ENCODE measurements at places on chromosomes 2 and 18. TPM values are rescaled to one million over a fixed set of nuclear protein-coding genes. Genes with fewer than 3 reads are reported as not detected.

- peaks cover under 1% of the 10 kb centered on the region for H3K4me1 ChIP-seq
- H3K36me3 ChIP-seq: no peaks in the 10 kb centered on the region
- H3K27ac ChIP-seq: no peak overlapping the region
- no peak overlapping the region for H3K4me3 ChIP-seq
- no peak for DNase-seq
- H3K27me3 ChIP-seq: no peaks in the 10 kb centered on the region
Measured at GRCh38 chr18:21281603-21282002, 39.6 kb downstream of the GREB1L start.

- peaks cover 6% of the 10 kb centered on the region for H3K4me1 ChIP-seq
- no peak within 1 kb of the TSS for H3K27ac ChIP-seq
- peak; percentile 14 for DNase-seq
- H3K27me3 ChIP-seq: no peaks in the 10 kb centered on the region
- H3K4me3 ChIP-seq: no peak within 1 kb of the TSS
- no peaks in the 10 kb centered on the region for H3K36me3 ChIP-seq
Measured at GRCh38 chr2:26401739-26402541, at the start of gene DRC1. DRC1 (plus strand) TSS chr2:26401920; CDS start chr2:26401990, 70 bp downstream.

DNA sequence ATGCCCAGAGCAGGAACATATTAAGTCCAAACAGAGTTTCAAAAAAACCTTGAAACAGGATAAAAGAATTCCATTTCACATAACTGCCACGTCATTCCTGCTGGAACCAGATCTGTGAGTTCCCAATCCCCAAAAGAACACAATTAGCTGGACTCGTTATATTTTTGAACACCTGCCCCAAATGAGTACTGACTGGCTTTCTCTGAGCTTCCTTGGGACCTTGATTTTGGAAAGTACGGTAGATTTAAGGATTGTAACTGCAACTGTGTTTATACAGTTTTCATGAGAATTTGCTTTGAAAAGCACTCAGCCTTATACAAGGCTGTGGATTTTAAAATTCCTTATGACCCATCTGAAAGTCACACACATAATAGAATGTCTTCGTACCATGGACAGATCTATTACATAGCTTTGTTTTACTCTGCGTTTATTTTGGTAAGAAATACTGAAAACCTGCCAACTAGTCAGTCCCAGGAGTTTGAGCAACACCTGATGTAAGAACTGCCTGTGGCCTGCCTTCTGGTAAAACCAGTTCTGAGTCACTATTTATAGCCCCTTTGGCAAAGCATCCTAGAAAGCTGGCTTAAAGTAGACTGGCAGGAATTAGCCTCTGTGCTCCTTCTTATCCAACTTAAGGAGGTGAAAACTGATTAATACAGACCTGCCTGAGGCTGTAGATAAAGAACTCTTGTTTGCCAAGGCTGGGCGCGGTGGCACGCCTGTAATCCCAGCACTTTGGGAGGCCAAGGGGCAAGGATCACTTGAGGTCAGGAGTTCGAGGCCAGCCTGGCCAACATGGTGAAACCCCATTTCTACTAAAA, 48.1 kb downstream of the MERTK start:
- peak; percentile 69 for DNase-seq
- H3K4me1 ChIP-seq: peaks cover 19% of the 10 kb centered on the region
- no peaks in the 10 kb centered on the region for H3K27me3 ChIP-seq
- H3K27ac ChIP-seq: peak overlapping the region; percentile 74
- no peaks in the 10 kb centered on the region for H3K36me3 ChIP-seq

Gene KLHL29
- 5.0 TPM for total RNA-seq

DNA sequence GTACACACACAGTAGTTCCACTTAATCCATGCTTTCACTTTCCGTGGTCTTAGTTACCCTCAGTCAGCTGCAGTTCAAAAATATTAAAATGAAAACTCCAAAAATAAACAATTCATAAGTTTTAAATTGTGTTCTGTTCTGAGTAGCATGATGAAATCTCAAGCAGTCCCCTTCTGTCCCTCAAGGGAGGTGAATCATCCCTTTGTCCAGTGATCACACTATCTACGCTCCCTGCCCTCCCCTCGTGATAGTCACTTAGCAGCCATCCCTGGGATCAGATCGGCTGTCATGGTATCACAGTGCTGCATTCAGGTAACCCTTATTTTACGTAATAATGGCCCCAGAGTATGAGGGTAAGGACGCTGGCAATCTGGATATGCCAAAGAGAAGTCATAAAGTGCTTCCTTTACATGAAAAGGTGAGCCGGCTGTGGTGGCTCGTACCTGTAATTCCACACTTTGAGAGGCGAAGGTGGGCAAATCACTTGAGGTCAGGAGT, 5.8 kb upstream of the RTN4 start:
- no peak overlapping the region for H3K4me3 ChIP-seq
- peak; percentile 33 for DNase-seq
- no peaks in the 10 kb centered on the region for H3K36me3 ChIP-seq
- no peak overlapping the region for H3K27ac ChIP-seq

Gene SLC30A3
- total RNA-seq: not detected

DNA sequence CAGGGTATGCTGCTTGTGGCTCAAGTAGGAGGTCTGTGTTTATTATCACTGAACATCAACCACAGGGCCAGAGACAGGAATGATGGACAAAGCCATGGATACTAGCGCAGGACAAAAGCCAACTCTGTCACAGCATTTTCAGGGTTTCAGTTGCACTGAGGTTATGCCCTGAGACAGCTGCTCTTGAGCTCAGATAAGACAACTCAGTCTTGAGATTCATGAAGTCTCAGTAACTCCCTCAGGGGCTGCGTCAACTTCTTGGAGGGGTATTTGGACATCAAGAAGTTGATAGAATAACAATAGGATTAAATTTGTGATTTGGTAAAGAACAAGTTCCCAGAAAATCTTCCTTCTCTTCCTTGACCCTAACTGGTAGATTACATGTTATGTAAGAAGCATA, 287.0 kb upstream of the SLC14A2 start:
- H3K27ac ChIP-seq: peak overlapping the region; percentile 90
- DNase-seq: peak; percentile 23
- H3K4me1 ChIP-seq: peaks cover 78% of the 10 kb centered on the region
- H3K4me3 ChIP-seq: no peak overlapping the region
- H3K36me3 ChIP-seq: no peaks in the 10 kb centered on the region

DNA sequence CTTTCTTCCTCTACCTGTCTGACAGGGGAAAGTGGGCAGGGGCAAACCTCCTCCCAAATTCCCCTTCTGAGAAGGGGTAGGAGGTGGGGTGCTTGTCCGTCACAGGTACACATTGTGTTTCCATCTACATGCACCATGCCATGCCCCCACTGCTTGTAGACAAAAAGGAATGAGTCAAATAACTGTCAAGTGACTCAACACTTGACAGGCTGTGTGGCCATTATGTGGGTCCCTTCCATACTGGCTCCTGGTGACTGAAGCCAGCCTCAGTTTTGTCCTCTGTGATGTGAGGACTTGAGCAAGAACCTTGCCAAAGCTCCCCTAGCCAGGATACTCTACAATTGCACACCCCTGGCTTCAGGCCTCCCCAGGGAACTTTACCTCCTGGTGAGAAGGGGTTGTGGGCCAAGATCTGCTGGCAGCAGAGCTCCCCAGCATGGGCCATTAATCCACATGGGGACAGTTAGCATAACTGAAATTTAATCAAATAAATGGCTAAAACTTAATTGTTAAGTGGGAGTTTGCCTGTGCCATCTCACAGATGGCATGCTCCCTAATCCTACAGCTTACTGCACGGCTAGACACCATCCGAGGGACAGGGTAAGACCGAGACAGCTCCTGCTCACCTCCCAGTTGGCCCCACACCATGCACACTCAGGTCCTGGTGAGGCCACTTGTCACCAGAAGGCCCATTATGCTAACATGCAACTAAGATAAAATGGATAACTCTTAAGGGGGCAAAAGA, 140.2 kb downstream of the BCL11A start:
- H3K27me3 ChIP-seq: no peaks in the 10 kb centered on the region
- H3K4me3 ChIP-seq: no peak overlapping the region
- no peak for DNase-seq
- no peaks in the 10 kb centered on the region for H3K36me3 ChIP-seq
- H3K27ac ChIP-seq: no peak overlapping the region

Gene CNDP1
- not detected for total RNA-seq

- no peak overlapping the region for H3K4me3 ChIP-seq
- H3K27ac ChIP-seq: no peak overlapping the region
- H3K27me3 ChIP-seq: no peaks in the 10 kb centered on the region
- H3K36me3 ChIP-seq: no peaks in the 10 kb centered on the region
- H3K4me1 ChIP-seq: no peaks in the 10 kb centered on the region
- no peak for DNase-seq
Measured at GRCh38 chr2:128252501-128252900, 66.2 kb downstream of the HS6ST1 start.

DNA sequence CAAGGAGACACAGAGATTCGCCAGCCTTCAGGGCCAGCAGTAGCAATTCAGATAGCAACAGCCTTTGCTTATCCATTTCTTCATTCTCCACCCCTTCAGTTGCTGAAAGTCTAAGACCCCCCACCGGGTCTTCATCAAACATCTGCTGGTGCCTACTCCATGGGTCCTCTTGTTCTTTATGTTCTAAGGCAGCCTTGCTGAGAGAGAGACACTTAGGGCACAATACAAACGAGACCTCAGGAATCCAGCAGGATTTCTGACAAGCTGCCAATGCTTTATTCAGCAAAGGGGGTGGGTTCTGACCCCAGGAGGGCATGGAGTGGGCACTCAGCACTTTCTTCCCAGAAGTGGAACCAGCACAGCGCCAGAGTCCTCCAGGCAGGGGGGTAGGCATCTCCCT, 36.2 kb upstream of the CNGA3 start:
- H3K4me1 ChIP-seq: no peaks in the 10 kb centered on the region
- no peaks in the 10 kb centered on the region for H3K27me3 ChIP-seq

DNA sequence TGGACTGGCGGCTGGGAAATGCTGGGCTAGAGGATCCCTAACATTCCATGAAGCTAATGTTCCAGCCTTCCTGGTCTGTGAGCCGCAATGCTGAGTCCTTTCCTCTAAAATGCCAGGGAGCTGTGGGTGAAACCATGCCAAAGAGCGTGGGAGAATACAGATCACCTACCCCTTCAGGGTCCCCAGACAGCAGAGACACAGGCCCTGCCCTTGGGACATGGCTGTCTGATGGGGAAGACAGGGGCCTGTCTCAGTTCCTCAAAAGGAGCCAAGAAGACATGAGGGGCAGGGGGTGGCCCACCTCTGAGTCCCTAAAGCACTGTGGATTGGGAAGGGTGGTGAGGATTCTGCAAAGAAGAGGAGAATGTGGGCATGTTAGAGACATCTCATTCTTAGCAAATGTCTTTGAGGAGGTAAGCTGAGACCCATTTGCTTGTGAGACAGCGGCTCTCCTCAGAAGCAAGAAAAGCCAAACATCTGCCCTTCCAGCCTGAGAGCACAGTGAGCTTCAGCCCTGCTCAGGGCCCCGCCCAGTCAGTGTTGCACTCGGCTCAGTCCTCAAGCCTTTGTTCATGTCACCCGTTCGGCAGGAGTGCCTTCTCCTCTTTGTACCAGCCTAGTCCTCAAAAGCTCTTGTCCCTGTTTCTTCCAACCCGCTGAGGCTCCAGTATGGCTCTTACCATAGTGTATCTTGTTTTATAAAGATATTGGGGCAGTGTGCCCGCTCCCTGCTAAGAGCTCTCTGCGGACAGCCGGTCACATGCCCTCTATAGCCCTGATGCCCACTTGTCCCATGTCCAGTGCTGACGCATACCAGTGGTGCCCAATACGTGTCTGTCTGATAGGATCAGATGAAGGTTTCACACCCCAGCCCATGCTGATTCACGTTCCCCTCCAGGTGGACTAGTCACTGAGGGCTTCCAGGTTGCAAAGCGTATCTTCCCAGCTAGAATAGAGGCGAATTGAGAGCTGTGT, 286.2 kb downstream of the CYP26B1 start:
- no peak overlapping the region for H3K27ac ChIP-seq
- no peaks in the 10 kb centered on the region for H3K27me3 ChIP-seq
- DNase-seq: no peak
- no peak overlapping the region for H3K4me3 ChIP-seq
- no peaks in the 10 kb centered on the region for H3K36me3 ChIP-seq

Gene ZNF385B
- 9.7 TPM for total RNA-seq

Gene RIT2
- not detected for total RNA-seq

DNA sequence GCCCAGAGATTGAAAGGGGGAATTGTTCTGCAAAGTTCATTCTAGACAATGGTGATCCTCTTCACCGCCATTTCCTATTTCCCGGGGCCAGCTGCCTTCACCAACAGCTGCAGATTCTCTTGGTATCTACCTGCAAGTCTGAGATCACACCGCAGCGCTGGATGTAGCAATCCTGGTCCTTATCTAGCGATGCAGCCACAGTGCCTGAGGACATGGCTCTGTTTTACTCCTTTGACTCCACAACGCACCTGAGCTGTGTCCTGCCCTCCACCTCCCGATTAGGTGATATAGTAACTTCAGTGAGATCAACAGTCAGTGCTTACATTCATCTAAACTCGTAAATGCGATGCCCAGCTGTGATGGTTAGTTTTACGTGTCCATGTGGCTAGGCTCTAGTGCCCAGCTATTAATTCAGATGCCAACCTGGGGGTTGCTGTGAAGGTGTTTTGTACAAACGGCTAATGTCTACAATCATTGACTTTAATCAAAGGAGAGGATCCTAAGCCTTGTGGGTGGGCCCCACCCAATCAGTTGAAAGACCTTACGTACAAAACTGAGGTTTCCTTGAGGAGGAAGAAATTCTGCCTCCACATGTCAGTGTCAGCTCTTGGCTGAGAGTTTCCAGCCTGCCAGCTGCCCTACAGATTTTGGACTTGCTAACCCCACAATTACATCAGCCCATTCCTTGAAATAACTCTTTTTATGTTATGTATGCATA, 189.8 kb downstream of the SH3BP4 start:
- no peak overlapping the region for H3K4me3 ChIP-seq
- no peaks in the 10 kb centered on the region for H3K27me3 ChIP-seq
- H3K36me3 ChIP-seq: no peaks in the 10 kb centered on the region
- no peak overlapping the region for H3K27ac ChIP-seq

- H3K4me1 ChIP-seq: no peaks in the 10 kb centered on the region
- H3K27ac ChIP-seq: no peak overlapping the region
- no peak for DNase-seq
- H3K36me3 ChIP-seq: no peaks in the 10 kb centered on the region
- no peak overlapping the region for H3K4me3 ChIP-seq
Measured at GRCh38 chr18:3885209-3885792, 435.3 kb downstream of the TGIF1 start.

DNA sequence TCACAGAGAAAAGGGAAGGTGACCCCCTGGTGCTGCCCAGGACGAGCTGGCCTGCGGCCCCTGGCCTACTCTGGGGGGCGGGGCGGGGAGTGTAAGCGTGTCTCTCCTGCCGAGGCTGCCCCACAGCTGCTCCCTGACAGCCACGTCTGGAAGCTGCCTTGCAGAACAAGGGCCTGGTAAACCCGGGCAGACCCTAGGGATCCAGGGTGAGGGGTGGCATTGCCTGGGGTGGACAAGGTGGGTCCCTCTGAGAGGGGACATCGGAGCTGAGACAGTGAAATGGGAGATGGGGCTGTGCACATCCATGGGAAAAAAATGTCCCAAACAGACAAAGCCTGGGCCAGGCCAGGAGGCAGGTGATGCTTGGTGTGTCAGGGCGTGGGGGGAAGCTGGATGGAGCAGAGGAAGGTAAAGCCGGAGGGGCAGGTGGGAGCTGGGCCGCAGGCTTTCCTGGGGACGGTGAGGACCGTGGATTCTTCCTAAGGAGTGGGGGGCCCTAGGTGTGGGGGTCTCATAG, 66.0 kb upstream of the HDAC4 start:
- DNase-seq: no peak
- H3K27me3 ChIP-seq: no peaks in the 10 kb centered on the region
- H3K4me3 ChIP-seq: no peak overlapping the region
- no peak overlapping the region for H3K27ac ChIP-seq

Gene BCL2
- total RNA-seq: 8.3 TPM

GRCh38 chr2:221517146-221517695, 54.9 kb downstream of the EPHA4 start:
- no peaks in the 10 kb centered on the region for H3K36me3 ChIP-seq
- H3K27ac ChIP-seq: no peak overlapping the region
- H3K27me3 ChIP-seq: no peaks in the 10 kb centered on the region
